ENCODE measurements at places on chromosomes 16 and 17.
A peak's percentile ranks its signal among the peaks of the same experiment; 100 is the strongest.

DNA sequence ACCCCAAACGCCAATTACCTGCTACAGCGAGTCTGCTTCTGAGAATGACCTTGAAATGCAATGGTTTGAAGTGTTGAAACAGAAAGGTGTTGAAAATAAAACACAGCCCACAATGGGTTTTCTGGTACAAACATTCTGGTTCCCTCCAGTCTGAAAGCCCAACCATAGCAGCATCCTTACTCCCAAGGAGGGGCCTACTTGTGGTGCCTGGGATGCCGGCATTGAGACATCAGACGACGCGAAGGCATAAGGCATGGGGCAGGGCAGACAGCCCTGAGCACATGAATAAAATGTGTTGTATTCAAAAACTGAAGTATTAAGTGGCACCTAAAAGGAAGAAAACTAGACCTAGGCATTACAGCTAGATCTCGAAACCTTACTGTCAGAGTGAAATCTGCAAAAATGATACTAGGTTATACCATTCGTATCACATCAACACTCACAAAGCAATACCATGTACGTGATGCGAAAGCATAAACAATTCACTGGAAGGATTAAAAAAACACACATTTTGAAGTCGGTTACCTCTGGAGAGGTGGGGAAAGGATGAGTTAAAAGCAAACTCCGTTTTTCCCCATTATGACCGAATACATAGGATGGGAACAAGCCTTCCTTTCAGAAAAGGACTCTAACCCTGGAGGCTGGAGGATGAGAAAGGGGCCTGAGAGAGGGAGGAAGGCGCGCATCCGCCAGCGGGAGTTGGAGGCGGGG, 702 bp downstream of the NUDT21 start:
- no peak for DNase-seq

GRCh38 chr17:70629902-70630301, 460.6 kb downstream of the KCNJ2 start:
- no peak for DNase-seq

- no peak for DNase-seq
Measured at GRCh38 chr16:8589057-8589899, 1.0 kb downstream of the TMEM114 start.

- DNase-seq: peak; percentile 1
Measured at GRCh38 chr17:51372345-51373004, 112.1 kb downstream of the UTP18 start.

- DNase-seq: peak; percentile 44
Measured at GRCh38 chr16:15482068-15482747, 47.8 kb downstream of the BMERB1 start.

GRCh38 chr17:44797802-44798201, 32.3 kb downstream of the GJC1 start:
- DNase-seq: no peak

- DNase-seq: no peak
Measured at GRCh38 chr16:10625595-10626357, 45.4 kb upstream of the EMP2 start.

DNA sequence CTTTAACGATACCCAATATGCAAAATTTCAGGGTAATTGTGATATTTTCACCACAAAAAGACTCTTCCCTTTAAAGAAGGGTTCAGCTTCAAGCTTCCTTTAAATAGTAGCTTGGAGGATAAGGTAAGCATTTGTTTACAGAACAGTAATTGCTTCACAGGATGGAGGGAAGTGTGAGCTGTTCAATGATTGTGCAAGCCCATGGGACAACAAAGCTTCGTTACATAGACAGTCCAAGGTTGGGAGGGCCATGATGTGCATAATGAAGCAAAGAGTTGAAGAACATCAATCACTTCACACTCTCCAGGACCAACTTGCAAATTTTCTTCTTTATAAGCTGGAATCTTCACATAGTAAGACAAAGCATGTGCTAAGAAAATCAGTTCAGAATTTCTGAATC, 145.0 kb upstream of the ASIC2 start:
- no peak for DNase-seq

- DNase-seq: no peak
Measured at GRCh38 chr16:14215941-14216340, 144.8 kb downstream of the MRTFB start.

GRCh38 chr17:2723505-2723996, 12.0 kb upstream of the CLUH start:
- DNase-seq: no peak

GRCh38 chr17:33115366-33115765, 123.7 kb downstream of the SPACA3 start:
- DNase-seq: no peak

DNA sequence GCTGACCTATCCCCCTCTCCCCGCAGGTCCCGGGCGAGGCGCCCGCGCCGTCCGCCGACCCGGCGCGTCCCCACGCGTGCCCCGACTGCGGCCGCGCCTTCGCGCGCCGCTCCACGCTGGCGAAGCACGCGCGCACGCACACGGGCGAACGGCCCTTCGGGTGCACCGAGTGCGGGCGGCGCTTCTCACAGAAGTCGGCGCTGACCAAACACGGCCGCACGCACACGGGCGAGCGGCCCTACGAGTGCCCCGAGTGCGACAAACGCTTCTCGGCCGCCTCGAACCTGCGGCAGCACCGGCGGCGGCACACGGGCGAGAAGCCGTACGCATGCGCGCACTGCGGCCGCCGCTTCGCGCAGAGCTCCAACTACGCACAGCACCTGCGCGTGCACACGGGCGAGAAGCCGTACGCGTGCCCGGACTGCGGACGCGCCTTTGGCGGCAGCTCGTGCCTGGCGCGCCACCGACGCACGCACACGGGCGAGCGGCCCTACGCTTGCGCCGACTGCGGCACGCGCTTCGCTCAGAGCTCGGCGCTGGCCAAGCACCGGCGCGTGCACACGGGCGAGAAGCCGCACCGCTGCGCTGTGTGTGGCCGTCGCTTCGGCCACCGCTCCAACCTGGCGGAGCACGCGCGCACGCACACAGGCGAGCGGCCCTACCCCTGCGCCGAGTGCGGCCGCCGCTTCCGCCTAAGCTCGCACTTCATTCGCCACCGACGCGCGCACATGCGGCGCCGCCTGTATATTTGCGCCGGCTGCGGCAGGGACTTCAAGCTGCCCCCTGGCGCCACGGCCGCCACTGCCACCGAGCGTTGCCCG, 10.3 kb downstream of the ZNF771 start:
- DNase-seq: peak; percentile 94

- DNase-seq: no peak
Measured at GRCh38 chr16:85563034-85563433, 50.1 kb upstream of the GSE1 start.

- DNase-seq: peak; percentile 22
Measured at GRCh38 chr16:85898521-85899442, at the start of gene IRF8. Gene IRF8 (plus strand): TSS chr16:85899162. CDS start chr16:85903016, 3,854 bp downstream.

DNA sequence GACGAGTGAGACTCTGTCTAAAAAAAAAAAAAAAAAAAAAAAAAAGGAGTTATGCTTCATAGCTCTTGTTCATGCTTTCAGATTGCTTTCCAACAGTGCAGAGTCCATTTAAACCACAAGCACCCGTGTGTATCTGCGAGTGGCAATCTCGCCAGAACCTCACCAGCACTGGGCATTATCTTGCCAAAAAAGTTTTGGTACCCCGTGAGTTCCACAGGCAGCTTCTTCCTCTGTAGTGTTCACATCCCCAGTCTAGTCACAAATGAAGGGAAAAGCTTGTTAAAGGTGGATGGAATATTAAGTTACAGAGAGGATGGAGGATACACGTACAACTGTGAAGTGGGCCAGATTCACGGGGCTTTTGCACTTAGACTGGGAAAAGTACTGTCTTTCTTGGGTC, 33.5 kb downstream of the WSB1 start:
- no peak for DNase-seq

GRCh38 chr17:48751172-48751571, 22.6 kb upstream of the HOXB13 start:
- DNase-seq: no peak

- no peak for DNase-seq
Measured at GRCh38 chr17:9824094-9824493, 1.6 kb upstream of the GLP2R start.

All from NCI-H2029 (cell line).